Left kidney (tissue), 8 donors: ENCODE measurements at places on chromosomes 7 and 10.

DNA sequence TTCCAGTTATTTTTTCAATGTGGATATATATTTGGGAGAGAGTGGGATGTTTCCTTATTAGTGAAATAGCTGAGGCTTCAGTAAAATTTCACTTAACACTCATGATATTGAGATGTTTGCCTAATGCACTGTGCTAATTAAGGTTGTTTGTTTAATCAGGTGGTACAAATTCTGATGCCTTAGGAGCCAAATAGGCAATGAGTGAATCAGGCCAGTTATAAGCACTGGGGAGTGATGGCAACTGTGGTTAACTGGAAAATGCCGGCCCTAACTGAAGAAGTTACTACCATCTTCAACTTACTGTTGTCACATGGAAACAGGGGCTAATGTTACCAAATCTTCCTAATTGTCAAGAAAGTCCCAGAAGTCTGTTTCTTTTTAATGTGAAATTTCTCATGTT, 32.0 kb downstream of the VCL start:
- DNase-seq = no peak

DNA sequence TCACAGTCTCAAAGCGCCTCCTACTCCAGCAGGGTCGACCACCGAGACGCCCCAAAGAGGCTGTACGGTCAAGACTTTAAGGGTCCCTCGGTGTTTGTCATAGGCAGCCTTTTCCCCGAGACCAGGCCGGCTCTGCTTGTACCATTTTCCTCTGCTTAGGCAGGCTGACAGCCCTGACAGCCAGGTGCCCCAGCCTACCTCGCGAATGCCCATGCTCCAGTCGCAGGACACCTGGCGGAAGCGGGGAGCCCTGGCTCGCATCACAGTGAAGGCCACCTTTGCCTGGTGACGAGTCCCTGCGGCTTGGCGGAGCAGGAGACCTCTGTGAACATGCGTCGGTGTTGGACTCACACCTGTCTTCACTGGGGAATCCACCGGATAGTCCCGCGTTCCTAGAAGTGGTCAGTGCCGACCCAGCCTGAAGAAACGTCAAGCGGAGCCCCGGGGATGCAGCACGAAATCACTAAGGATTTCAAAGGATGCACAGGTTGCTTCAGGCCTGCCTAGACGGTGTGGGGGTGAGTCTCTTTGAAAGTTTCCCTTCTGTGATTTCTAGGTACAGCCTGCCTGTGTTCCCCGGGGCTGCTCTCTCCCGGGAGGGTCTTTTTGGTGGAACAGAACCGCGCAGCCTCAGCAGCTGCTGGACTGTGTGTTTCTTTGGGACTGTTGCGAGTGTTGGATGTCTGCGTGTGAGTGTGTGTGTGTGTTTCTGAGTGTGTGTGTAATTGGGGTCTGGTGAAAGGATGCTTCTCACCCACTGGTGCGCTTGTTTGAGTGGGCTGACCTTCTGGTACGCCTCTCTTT, 30.5 kb upstream of the ZNF273 start:
- no peak for DNase-seq

- DNase-seq = no peak
Measured at GRCh38 chr7:103711413-103711812, 265.4 kb upstream of the SLC26A5 start.

GRCh38 chr7:157656195-157656769, 319.5 kb downstream of the DNAJB6 start:
- DNase-seq = no peak
